ENCODE measurements at places on chromosomes 6 and 20. TPM values are rescaled to one million over a fixed set of nuclear protein-coding genes. Genes with fewer than 3 reads are reported as not detected.

GRCh38 chr20:38520261-38520660 is 47.6 kb downstream of the RALGAPB start:
- DNase-seq, result no peak

- DNase-seq, result no peak
Measured at GRCh38 chr20:63698739-63699465, 2.5 kb downstream of the TNFRSF6B start.

DNA sequence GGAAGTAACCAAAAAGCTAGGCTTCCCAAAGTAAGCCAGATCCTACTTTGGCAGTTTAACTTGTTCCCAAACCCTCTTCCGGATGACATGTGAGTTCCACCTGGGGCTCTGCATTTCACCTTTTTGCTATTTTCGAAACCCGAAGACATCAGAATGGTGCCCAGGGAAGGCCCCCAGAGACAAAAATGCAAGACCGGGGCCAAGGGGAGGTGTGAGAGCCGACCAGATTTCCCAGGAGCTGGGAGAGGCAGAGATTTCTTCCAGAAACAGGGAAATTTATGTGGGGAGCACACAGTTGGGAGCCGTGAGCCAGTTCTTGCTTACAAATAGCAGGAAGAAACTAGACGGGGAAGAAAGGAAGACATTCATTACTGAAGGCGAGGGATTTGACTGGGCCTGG is 209.7 kb downstream of the ZNF217 start:
- DNase-seq, result no peak

DNA sequence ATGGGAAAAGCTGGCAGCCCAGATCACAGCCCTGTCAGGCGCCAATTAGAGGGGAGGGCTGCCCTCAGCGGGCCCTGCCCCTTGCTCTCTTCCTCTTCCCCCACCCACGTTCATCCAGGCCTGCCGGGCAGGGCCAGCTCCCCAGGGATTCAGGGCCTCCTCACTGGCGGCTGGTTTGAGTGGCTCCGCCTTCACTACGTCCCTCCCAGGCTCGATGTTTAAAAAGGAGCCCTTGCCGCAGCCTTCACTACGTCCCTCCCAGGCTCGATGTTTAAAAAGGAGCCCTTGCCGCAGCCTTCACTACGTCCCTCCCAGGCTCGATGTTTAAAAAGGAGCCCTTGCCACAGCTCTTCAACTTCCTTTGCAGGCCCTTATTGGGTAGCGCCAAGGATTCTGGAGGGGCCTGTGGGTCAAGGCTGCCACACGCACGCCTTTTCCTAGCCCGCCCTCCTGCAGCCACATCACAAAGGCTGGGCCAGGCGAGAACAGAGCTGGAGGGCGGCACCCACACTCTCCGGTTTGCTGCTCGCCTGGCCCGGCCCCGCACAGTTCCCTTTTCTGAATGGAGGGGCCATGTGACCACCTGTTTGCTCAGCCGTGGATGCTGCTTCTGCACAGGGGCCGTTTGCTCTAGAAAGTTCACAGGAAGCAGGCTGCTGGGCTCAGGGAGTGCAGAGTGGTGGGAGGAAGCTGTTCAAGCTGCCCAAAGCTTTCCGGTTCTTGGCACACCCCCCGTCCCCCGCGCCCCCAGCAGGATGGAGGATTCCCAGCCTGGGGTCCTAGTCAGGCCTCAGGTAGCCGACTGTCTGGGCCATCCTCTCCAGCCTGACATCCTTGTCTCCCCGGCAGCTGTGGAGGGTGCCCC is 1.6 kb downstream of the SLC17A9 start:
- DNase-seq, result no peak

GRCh38 chr6:117267766-117268534 is 2.6 kb downstream of the VGLL2 start:
- DNase-seq, result no peak

Gene ZSCAN23
- 0.87 TPM for total RNA-seq

Gene PCMT1
- total RNA-seq, result 162 TPM

DNA sequence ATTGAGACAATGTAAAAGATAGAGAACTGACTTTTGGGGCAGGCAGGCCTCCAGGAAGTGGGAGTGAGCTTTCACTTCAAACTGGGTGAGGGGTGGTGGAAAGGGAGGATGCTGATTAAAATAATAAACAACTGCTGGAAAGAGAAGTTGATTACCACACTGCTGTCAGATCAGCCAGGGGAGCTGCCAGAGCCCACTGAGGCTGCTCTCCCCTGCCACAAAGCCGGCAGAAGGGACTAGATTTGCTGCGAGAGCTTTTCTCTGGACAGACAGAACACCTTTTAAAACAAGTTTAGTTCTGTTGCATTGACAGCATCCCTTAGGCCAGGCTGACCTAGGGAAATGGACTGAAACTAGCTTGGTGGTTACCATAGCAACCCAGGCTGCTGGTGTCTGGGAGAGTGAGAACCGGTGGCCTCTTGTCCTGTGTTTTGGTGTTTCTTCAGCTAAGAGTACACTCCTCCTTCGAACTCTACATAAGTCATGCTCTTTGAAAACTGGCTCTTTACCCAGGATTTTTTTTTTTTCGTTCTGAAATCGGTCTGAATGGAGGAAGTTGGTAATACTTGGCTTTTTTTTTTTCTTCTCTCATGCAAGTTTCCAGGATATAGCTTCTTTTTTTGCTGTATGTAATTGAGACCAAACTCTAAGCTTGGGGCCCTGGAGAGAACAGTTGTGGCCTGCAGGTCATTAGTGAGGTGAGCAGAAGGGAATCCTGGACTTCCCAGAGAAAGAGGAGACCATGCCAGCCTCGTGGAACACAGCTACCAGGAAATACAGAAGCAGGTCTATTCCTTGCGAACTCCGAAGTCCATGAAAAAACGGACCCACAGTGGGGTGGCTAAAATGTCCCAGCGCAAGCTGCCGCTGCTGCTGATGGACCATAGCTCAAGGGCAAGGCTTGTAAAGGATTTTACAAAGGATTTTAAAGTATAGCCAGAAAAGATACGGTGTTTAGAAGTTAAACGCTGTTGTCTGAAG is 374.4 kb downstream of the UTRN start:
- peak; percentile 42 for DNase-seq

Gene CALHM4
- not detected for total RNA-seq

Gene MAS1L
- total RNA-seq, result not detected

Gene PXDC1
- 36.4 TPM for total RNA-seq

- no peak for DNase-seq
Measured at GRCh38 chr20:24980291-24981053, 12.1 kb downstream of the APMAP start.

- no peak for DNase-seq
Measured at GRCh38 chr6:116102873-116103272, 2.2 kb downstream of the NT5DC1 start.

Data from epithelial cell of proximal tubule (primary cell).